ENCODE measurements at places on chromosomes 3 and 15.

DNA sequence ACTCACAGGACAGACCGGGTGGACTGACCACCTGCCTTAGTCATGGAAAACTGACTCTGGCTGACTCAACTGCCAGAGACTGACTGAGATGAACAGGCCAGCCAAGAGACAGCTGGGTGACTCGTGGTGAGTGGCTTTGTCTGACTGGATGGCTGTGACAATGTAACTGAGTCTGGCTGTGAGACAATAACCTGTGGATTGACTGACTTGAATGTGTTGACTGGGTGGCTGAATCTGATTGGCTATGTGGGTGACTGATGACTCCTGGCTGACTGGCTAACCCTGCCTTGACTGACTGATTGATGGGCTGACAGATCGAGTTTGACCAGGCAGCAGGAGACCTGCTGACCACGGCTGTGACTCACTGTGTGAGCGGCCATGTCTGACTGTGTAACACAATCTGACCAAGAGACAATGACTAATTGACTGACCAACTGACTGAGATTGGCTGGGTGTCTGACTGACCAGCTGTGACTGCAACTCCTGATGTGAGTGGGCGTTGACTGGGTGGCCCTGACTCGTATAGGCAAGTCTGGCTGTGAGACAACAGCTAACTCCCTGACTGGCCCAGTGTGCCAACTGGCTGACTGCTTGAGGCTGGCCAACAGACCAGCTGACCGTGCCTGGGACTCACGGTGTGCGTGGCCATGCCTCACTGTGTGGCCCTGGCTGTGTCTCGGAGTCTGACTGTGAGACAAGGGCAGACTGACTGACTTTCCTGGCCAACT is 509.1 kb downstream of the SHQ1 start:
- peak; percentile 95 for DNase-seq

- DNase-seq, result no peak
Observed at GRCh38 chr3:174061162-174061561, 663.6 kb downstream of the NLGN1 start.

DNA sequence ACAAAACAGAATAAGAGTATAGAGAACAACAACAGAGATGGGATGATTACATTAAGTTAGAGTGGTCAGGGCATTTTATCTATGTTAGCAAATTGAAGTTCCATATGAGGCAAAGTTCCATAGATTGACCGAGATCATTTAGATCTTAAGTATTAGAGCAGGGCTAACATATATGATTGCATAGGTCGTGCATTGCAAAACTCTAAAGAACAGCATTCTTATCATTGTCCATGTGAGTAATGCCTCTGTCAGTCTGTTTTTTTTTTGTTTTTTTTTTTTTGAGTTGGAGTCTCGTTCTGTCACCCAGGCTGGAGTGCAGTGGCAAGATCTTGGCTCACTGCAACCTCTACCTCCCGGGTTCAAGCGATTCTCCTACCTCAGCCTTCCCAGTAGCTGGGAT is 341.7 kb upstream of the KCNH8 start:
- no peak for DNase-seq

- DNase-seq, result no peak
Observed at GRCh38 chr15:38789566-38789965, 225.0 kb upstream of the RASGRP1 start.

DNA sequence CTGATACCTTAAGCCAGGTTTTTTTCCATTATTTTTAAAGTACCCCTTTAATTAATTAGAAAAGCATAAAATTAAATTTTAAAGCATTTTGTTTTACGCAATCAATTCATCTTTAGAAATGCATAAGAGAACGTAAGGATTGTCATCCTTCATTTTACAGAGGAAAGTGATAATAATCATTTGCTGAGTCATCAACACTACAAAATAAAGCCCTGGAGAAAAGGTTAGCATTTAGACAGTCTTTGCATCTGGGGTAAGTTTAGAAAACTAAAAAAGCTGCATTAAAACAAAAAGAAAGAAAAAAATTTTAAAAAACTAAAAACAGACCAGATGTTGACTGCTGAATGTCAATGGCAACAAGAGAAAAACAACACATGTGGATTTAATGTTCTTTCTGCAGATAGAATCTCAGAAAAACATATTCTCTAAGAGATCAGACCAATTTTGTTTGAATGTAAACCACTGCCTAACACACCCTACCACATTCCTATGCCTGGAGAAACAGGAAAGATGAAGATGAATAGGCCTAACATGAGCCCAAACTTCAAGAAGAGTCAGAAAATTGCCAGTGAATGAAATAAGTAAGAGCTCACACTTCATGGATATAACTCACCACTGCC is 59.9 kb downstream of the SUCNR1 start:
- DNase-seq, result no peak

DNA sequence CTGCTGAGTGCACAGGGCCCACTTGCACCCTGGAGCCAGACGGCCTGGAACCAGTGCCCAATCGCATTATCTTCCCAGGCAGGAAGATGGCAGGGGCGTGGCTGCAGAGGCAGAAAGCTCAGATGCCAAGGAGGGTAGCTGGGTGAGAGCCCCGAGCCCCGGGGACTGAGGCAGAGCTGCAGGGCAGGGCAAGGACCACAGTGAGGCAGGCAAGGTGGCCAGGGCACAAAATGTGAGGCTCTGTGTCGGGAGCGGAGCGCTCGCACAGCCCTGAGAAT is 1.6 kb upstream of the CCDC33 start:
- no peak for DNase-seq

DNA sequence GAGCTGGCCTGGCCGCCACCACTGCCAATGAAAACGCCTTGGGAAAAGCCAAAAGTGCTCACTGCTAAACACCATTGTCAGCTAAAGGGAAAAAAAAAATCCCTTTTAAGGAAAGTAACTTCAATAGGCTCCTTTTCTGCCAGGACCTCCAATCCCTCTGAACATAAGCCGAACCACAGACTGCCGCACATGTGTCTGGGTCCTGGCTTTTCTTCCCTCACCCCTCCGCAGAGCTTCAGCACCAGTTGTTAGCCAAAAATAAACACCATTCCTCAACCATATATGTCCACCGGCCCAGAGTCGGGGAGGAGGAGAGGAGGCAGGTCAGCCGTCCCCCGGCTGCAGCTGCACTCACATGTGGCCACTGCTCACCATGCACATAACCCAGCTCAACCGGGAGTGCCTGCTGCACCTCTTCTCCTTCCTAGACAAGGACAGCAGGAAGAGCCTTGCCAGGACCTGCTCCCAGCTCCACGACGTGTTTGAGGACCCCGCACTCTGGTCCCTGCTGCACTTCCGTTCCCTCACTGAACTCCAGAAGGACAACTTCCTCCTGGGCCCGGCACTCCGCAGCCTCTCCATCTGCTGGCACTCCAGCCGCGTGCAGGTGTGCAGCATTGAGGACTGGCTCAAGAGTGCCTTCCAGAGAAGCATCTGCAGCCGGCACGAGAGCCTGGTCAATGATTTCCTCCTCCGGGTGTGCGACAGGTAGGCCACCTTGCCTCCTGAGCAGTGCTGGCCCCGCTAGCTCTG is at the start of gene FBXL22:
TSS of gene FBXL22 (plus strand) at position 350 of the 753 bp plus-strand sequence. CDS start at position 356, 6 bp downstream.
- DNase-seq, result no peak

DNA sequence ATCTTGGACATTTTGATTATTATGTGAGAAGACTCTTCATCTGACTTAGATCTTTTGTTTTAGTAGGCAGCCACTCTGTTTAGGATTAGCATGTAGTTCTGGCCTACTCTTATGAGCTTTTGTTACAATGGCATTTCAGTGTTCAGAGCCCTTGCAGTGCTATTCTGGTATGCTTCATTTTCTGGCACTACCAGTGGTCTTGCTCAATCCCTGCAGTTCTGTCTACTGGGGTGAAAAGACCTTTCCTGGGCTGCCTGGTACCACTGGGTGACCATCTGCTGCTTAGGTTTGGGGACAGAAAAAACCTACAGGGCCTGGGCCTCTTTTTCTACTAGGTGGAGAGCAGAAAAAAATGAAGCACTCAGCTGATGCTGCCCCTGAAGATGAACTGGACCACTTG is 42.5 kb downstream of the IL16 start:
- DNase-seq, result no peak

- no peak for DNase-seq
Observed at GRCh38 chr3:177946497-177946896, 589.7 kb upstream of the KCNMB2 start.

GRCh38 chr3:182925944-182926337 is 54.4 kb downstream of the DCUN1D1 start:
- DNase-seq, result no peak

GRCh38 chr3:186385856-186386602 is 24.0 kb upstream of the DGKG start:
- DNase-seq, result no peak

GRCh38 chr3:122784436-122784835 is 9.2 kb downstream of the HSPBAP1 start:
- no peak for DNase-seq

DNA sequence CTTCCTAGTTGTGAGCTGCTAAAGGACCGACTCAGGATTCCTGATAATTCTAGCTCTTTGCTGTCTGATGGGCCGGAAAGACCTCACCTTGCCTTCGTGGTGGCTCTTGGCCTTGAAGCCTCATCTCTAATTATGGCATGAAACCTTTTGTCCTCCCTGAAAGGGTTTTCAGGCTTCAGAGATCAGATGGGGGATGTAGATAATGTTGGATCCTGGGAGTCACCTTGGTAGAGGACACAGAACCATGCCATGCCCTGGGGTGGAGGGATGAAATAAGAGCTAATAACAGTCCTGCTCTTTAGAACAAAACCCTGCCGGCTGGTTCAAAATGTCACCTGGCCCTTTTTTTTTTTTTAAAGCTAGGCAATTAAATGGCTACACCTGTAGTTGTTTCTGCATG is 50.8 kb upstream of the SYN2 start:
- DNase-seq, result no peak

DNA sequence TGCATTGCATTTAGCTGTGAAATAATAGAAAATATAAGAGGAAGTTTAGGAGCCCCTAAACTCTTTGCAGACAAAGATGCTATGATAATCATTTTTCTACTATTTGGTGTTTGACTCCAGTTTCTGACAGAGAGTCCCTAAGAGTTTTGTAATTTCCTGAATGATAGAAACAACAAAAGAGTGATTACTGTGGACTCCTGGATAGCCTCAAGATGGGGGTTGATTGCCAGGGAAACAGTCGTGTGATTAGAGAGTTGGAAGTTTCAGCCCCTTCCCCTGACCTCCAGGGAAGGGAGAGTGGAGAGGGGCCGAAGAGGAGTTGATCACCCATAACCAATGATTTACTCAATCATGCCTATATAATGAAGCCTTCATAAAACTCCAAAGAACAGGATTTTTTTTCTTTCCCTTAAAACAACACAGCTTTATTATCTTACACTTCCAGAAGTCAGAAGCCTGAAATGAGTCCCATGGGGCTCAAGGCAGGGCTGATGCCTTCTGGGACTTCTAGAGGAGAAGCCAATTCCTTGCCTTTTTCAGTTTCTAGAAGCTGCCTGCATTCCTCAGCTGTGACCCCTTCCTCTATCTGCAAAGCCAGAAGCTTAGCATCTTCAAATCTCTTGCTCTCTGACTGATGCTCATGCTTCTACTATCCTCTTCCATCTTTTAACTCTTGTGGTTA is 292.3 kb upstream of the ZPLD1 start:
- DNase-seq, result no peak

- DNase-seq, result no peak
Observed at GRCh38 chr15:37524601-37525000, 409.8 kb upstream of the TMCO5A start.

GRCh38 chr3:163722405-163722804 is 1355.9 kb downstream of the SI start:
- DNase-seq, result no peak

GRCh38 chr3:33717616-33717865 is 513 bp downstream of the CLASP2 start:
- no peak for DNase-seq
